ENCODE measurements at places on chromosomes 5 and 9.
A peak's percentile ranks its signal among the peaks of the same experiment; 100 is the strongest.

DNA sequence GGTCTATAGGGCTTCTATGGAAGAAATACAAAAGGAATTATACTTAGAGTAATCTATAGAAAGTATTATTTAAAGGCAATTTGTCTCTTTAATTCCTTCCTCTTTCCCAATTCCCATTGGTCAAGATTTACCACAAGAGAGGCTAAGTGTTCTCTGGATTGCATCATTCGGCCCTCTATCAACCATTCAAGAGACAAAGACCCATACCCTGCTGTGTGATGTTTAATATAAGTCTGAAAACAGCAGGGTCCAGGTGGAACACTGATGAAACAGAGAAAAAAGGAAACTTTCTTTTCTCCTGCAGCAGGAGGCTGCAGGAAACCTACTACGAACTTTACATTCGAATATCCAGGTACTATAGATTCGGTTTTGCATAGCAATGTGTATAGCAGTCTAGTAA lies 323.4 kb downstream of the CHSY3 start:
- no peak for DNase-seq

DNA sequence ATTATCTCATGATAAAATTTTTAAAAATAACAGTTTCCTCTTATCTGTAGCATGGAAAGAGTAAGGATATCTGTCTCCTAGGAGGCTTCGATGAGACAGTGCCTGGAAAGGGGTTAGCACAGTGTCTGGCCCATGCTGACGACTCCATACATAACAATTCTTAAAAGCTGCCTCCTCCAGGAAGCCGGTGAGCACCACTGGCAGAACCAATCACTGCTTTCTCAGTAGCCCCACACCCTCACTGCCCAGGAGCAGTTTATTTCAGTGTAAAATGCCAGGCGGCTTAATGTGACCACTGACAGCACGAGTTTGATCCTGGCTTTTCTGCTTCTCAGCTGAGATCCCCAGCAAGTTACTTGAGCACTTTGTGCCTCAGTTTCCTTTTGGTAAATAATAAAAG lies 1.2 kb upstream of the NIPAL4 start:
- DNase-seq, result no peak

DNA sequence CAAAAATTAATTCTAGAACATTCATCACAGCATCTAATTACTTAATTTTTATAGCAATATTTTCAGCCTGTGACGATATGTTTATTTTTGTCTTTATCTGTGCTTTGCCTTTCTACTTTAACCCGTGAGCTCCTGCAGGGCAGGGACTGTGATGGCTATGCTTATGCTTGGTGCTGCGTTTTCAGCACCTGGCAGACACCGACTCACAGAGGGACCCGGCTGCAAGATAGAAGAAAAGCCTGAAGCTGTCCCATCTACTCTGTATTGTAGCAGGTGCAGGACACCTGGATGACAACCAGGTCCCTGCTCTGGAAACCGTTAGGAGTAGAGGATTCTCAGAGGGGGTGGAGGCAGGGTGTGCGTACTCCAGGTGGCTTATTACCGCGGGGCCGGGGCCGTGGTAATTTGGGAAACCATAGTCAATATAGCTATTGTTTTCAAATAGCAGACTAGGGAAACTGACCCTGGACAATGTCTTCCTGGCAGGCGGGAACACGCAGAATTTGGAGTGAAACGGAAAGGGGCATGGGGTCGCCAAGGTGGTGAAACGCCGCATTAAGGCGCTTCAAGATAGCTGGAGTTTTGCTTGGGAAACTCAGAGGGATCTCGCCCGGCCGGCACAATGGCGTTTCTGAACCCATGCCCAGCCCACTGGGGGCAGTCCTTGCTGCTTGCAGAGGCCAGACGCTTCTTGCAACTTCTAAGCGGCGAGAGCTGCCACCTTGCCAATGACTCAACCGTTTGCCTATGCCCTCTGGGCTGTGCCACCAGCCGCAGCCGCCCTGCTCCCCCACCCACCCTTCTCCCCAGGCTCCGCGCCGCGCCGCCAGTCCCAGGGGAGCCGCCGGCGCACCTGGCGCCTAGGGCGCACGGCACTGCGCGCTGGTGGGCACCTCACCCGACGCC lies 140.1 kb upstream of the PALM2AKAP2 start:
- peak; percentile 29 for DNase-seq

GRCh38 chr9:8652255-8652654 lies 852.7 kb upstream of the DMAC1 start:
- DNase-seq, result no peak

DNA sequence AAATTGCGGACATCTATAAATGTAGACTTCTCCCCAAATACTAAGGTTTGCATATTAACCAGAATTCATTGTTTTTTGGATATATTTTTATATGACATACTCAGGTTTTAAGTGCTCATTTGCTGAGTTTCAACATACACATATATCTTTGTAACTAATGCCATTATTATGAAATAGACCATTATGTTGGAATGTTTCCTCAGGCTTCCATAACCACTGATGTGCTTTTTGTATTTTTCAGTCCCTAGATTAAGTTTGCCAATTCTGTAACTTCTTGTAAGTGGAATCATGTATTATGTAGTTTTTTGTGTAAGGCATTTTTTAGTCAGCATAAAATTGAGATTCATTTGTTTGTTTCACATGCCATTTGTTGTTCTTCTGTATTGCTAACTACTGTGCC lies 32.1 kb downstream of the HSPA4 start:
- DNase-seq, result no peak

GRCh38 chr5:177611446-177612214 lies 11.7 kb downstream of the B4GALT7 start:
- DNase-seq, result no peak

- DNase-seq, result no peak
Observed at GRCh38 chr5:57858905-57859304, 376.3 kb upstream of the ACTBL2 start.

DNA sequence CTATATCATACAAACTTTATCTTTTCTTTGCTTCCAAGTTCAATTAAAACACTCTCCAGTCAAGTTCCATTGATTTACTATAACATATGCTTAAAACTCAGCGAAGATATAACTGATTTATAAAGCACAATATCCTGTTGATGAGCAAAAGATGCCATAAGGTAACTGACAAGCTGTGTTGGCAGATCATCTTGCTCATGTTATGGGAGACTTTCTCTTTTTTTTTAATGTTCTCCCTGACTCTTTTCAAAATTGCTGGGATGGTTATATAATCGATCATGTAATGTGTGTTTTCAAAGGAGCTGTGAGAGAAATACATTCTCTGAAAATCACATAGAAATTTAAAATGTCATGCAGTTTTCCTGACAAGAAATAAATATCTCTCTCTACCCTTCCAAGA lies 293.5 kb downstream of the MED10 start:
- DNase-seq, result no peak

DNA sequence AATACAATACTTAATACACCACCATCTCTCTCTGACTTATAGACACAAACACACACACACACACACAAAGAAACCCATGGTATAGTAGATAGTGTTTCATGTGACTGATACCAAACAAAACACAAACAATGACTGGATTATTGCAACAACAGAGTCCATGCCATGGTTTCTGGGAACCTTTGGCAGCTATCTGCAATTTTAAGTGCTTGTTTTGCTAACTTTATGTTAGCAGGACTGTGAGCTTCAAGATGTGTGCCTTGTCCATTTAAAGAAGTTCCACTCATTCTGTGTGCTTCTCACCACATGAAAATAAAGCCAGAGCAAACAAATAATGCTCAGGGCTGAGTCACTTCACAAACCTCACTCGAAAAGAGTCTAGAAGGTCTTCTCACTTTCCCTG lies 15.1 kb upstream of the LURAP1L start:
- peak; percentile 35 for DNase-seq

GRCh38 chr9:102497709-102498108 lies 497.4 kb upstream of the CYLC2 start:
- peak; percentile 32 for DNase-seq

DNA sequence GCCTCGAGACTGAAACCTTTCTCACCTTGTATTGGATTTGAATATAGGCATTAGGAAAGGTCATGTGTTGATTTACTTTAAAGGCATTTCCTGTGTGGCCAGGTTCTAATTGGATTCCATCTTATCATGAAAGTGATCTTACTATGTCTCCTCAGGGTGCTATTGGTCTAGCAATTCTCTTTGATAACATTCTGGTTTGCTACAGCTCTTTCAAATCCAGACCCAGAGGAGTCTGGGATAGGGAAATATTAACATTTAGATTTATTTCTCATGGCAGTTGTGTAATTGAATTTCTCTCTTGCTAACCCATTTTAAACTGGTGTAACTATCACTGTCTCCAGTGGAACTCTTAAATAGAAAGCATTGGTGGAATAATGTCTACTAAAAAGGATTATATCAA lies 69.9 kb upstream of the NMUR2 start:
- DNase-seq, result no peak

DNA sequence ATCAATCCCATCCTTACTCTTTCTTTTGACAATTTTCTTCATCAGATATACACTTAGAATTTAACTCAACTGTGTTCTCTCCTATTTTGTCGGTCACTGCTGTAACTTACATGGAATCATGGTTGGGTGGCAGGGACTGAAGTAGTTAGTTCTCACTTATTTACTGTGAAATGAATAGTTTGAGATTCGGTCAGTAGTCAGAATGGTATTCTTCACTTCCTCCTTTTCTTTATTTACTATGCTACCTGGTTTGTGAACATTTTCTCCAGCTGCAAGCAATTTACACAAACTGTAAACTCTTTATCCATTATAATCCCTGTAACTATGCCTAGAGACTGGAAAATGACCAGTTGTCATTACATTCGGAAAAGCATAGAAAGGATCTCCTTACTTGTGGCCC lies 41.5 kb upstream of the GDNF start:
- no peak for DNase-seq

DNA sequence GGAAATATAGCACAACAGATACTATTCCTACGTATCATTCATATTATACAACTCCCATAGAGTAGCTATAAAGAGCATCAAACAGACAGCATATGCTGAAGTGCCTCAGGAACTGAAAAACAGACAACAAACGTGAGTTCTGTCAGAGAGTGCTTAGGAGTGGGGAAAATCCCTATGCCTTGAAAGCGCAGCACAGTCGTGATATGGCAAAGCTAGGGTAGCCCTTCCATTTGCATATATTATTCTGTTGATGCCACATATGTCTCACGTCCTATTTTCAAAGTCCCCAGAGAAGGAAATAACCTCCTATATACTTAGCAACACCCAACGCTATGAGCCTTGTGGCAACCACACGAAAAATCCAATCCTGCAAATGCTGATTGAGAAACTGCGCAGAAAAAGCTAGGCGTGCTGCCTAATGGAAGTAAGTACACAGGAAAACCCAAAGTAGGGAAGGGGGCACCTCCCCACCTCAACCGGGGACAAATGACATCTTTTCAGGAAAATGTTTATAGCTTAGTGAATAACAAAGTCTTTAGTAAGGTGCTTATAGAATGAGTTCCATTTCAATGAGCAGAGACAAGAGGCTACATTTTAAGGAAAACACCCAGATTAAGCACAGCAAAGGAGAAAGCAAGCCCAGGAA lies 105.1 kb downstream of the MED10 start:
- DNase-seq, result no peak

DNA sequence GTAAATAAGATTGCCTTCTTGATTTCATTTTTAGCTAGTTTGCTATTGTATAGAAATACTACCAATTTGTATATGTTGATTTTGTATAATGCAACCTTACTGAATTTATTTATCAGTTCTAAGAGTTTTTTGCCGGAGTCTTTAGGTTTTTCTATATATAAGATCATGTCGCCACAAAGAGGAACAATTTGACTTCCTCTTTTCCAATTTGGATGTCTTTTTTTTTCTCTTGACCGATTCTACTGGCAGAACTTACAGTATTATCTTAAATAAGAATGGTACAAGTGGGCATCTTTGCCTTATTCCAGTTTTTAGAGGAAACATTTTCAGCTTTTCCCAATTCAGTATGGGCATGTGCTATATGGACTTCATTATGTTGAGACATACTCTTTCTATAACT lies 624.7 kb upstream of the ACO1 start:
- no peak for DNase-seq

DNA sequence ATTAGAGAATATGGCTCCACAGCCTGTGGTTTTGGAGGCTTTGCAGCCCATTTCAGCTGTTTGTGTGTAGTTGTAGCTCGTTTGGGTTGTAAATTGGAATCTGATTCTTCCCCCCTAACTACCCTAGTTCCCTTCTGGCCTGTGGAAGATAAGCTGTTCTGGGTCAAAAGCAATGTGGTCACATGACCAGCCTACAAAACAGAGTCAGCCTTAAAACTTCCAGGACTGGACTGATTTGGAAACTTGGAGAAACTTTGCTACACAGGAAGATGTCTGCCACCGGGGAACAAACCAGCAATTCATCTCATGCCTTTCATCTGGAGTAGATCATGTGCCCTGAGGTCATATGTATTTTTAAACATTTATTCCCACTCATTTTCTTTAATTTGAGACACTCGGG lies 83.8 kb downstream of the DAPK1 start:
- DNase-seq, result no peak

- no peak for DNase-seq
Observed at GRCh38 chr9:82031538-82032280, 43.1 kb downstream of the SPATA31D1 start.

- no peak for DNase-seq
Observed at GRCh38 chr9:98709968-98710965, 1.5 kb upstream of the GABBR2 start.

DNA sequence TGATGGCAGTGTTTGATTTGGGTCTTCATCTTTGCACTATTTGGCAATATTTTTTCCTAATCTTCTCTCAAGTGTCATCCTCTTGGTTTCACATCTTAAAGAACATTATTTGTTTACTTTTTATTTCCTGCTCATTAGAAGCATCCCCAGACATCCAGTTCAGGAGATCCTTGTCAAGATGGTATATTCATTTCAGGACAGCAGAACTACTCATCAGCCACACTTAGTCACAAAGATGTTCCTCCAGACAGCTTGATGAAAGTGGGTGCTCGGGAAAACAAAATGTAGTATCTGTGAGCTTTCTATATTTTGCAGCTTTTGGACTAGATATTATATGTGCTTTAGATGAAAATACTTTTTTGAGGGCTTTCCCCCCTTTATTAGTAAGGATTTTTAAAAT lies 72.1 kb upstream of the SREK1 start:
- DNase-seq, result no peak

DNA sequence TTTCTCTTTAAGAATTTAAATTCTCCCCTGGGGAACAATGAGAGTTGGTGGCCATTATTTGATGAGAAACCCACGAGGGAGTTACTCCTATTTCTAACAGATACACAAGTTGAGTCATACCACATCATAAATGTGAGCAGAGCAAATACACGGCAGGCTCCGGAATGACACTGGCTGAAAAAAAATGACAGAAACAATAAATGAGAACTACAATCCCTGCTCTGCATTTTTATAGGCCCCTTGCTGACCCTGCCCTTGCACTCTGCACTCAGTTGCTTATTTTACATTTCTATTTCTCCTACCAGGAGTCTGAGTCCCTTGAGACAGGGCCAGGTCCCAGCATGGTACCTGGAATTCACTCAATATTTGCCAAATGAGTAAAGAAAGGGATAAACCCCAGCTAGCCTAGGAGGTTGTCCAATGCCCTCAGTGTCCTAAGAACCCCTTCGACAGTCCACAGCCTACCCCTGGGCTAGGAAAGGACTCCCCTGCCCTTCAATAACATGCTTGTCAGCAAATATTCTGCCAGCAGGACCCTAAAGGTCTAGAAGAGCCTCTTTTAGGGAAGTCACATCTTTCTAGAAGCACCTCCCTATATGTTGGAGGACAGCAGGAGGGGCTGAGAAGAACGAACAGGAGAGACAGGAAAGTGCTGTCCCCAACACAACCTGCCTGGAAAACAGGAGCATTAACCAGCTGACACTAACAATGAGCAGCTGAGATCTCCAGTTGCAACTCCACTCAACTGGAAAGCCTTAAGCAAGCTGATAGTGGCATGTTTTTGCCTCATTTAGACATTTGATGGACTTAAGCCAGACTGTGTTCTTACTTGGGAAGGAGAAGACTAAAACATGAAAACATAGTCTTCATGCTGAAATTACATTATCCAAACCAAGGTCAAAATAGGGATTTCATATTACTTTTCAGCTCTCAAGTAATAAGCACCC lies 191.2 kb downstream of the ACTL7B start:
- no peak for DNase-seq
